Anterior cingulate cortex (tissue), 58 donors: ENCODE measurements at places on chromosomes 3 and 15.

- no peak for DNase-seq
Measured at GRCh38 chr3:61616586-61616985, 55.2 kb downstream of the PTPRG start.

- DNase-seq = no peak
Measured at GRCh38 chr3:194314388-194315068, 36.6 kb downstream of the CPN2 start.

GRCh38 chr3:172221547-172221946 is 182.2 kb downstream of the FNDC3B start:
- DNase-seq = no peak

DNA sequence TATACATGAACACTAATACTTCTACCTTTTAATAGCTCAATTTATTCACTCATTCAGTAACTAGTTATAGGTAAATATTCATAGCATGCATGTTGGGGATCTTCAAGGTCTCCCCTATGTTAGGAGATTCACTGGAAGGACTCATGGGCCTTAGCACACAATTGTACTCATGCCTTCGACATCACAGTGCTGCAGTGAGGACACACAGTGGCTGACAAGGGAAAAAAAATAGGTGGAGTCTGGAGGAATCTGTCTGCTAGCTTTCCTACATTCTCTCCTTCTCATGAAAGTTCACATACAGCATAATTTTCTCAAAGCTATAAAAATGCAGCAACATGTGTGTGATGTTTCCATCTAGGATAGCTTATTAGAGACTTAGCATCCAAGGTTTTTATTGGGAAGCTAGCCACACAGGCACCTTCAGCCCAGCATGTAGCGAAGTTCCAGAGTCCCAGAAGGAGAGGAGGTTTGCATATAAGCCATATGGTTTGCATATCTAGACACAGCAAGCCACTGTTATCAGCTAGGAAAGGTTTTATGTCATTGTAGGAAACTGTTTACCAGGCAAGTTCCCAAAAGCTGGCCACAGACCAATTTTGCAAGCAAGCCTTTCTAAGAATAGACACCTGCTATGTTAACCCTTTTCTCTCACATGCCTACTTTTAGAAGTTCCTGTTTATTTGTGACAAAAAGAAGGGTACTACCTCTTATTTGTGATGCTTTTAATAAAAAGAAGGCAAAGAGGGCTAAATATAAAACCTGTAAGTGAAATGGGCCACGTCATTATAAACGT is 46.4 kb downstream of the MORC1 start:
- no peak for DNase-seq

- peak; percentile 42 for DNase-seq
Measured at GRCh38 chr3:45688194-45688881, 858 bp upstream of the SACM1L start.

DNA sequence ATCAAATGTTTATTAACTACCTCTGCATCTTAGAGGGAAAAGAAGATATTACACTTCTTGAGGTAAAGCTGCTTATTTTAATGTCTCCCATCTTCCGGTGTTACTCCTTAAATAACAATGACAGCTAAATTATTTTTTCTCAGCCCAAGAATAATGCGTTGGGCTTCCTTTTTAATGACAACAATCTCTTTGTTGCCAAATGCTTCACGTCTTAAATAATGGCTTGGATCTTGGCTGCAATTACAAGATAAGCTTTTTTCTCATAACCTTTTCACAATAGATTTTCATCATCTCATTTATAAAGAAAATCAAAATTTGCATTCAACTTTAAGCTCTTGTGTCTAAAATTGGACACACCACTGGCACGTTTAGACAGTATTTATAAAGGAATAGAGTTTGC is 89.2 kb upstream of the COL8A1 start:
- no peak for DNase-seq

GRCh38 chr15:25091421-25092158 is 136.8 kb downstream of the SNRPN start:
- DNase-seq = no peak

DNA sequence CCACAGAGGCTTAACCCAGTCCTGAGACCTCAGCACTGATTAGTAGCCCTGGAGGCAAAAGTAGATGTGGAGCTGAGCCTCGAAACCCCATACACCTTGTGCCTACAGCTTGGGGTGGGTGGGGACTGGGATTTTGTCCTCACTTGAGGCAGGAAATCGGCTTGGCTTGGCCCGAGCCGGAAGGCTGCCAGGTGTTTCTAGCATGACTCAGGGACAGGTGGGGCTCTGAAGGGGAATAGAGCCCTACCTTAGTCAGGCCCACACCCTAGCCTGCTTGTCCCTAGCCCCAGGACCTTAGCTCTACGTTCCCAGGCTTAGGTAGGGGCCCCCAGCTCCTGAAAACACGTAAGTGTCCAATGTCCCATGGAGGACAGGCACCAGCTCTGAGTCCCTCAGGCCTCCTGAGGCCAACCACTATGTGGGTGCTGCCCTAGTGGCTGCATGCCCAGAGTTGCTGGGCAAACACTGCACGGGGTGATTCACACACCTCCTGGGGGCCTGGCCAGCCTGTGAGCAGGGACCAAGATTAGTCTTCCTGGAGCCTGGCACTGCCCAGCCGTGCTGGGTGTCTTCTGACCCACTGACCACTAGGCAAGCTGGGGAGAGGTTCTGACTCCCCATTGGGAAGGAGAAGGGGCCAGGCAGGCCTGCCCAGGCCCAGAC is 3.1 kb downstream of the MST1R start:
- DNase-seq = no peak

DNA sequence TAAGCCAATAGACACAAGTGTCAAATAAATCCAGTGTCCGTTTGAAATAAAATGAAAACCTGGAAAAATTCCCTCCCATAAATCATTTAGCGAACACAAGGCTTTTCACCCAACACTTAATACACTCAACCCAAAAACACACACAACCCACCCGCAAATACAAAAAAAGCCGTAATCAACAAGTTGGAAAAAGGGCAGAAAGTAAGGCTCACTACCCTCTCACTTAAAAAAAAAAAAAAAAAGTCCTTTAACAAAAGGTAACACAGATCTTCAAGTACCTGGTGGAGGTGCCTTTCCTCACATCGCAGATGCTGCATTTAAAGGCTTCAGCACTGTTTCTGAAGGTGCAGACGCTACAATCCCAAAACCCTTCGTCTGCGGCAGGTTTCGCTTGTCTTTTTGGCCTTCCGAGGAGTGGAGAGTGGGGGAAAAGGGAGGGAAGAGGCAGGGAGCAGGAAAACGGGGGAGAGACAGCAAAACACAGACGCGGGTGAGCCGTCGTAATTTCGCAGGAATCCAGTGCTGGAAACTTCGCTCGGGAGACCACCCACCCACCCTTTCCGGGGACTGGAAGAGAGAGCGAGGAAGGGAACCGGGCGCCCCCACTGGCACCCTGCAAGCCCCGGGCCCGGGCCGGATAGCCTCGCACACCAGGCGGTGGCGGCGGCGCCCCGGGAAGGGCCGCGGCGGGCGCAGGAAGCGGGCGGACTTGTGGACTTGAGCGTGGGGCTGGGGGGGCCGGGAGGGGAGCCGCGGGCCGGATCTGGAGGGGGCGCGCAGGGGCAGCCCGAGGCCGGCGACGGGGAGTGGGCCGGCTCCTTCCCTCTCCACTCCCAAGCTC is 401.8 kb downstream of the SHQ1 start:
- DNase-seq = peak; percentile 73

GRCh38 chr3:99471353-99472323 is 166.8 kb upstream of the COL8A1 start:
- DNase-seq = no peak

GRCh38 chr3:150133293-150133692 is 162.6 kb upstream of the PFN2 start:
- DNase-seq = no peak

GRCh38 chr3:25782636-25782937 is 656 bp downstream of the NGLY1 start:
- no peak for DNase-seq

GRCh38 chr3:127425505-127426443 is 137.9 kb upstream of the PRR20G start:
- DNase-seq = no peak

GRCh38 chr15:57614241-57614640 is 22.5 kb downstream of the MYZAP start:
- DNase-seq = no peak

DNA sequence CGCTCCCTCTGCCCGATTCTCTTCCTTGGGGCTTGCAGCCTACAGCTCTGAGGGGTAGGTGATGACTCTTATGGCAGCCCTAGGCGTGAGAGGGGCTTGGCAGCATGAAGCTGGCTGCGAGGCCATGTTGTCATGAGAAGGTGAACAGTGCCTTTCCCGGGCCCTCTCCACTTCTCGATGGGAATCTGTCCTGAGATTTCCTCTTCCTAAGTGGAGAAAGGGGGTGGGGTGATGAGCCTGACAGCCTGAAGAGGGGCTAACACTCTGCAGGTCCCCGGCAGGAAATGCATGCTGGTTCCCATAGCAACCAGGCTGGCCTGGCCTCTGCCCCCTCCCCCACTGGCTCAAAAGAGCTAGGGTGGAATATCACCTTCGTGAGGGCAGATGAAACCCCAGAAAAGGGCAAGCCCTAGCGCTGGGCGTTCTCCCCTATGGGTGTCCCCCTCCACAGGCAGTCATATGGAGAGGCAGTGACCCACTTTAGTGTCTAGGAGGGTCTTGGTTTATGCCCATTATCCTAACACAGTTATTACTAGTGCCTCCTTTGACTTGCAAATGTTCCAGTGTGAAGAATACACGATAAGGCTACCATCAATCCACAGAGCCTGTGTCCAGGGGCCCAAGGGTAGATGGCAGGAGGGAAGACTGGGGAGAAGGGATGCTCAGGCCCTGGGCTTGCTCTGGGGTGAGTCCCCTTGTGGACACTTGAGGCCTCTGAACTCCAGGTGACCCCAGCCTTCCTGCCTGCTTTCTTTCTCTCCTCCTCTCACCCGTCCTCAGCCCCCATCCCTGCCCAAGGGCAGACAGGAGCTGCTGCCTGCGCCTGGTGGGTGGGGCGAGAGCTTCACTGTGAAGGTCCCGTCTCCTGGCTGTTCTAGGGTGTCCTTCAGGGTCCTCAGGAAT is 13.2 kb downstream of the EPHB3 start:
- no peak for DNase-seq

DNA sequence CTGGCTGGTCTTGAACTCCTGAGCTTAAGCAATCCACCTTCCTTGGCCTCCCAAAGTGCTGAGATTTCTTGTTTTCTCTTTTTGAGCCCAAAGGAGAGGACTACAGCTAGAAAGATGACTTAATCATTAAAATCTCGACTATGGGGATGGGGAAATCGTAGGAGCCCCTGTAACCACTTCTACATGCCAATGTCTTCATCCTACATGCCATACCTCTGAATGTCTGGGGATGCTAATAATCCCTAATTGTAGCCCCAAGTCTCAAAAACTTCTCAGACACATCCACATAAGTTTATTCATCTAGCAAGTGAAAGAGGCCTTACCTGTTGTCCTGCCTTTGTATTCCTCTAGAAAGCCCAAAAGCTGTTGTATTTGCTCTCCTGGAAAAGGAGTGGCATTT is 3.7 kb upstream of the RHOV start:
- DNase-seq = no peak

GRCh38 chr3:194396859-194397756 is 2.0 kb downstream of the GP5 start:
- no peak for DNase-seq

DNA sequence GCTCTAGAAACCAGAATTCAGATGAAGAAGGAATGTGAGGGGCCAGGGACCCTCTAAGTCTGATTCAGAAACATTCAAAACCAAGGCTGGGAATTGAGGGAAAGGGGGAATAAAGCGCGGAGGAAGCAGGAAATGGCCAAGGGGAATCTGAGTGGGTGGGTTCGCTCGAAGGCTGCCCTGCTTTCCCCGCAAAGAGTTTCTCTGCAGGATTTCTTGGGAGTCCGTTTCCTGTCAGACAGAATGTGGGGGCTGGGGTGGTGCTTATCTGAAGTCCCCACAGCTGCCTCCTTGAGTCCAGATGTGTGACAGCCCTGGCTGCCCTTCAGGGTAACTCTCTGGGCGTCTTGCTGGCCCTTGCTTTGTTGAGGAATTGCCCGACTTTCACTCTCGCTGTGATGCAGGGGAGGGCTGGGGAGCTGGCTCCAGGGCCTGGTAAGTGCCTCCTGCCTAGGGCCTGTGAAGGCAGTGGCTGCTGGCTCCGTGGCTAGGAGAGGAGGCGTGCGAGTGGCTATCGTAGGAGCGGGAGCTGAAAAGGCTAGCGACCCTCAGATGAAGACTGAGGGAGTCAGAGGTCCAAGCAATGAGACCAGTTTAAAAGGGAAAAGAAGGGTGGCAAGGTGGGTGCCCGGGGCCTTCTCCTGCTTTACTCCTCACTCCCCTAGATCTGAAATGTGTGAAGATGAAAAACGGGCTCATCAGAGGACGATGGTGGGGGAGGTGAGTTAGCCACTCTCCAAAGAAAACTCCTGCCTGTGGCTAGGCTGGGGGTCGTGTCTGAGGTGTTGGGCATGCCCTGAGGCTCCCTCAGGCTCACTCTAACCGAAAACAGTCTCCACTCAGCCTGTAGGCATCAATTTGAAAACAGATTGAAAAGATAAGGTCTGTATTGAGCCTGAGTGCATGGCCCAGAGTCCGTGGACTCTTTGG is 143.9 kb upstream of the UMPS start:
- DNase-seq = no peak

DNA sequence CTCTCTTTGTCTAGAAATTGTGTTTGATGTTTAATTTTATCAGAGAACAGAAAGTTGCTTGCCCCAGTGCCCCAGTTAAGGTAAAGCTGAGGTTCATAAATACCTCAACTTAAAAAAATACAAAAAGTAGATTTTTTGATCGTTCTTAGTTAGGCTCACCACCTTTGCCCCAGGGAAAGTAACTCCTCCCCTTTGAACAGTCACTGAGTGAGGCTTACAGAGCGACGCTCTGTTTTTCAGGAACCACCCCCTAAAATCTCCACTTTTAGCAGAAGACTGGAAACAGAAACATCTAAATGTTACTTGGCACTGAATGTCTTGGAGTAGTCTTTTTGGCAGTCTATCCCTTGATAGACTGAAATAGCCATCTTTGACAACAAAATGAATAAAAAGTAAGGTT is 24.9 kb downstream of the BLM start:
- DNase-seq = no peak

GRCh38 chr15:60773901-60774300 is 295.0 kb upstream of the ICE2 start:
- DNase-seq = no peak

- no peak for DNase-seq
Measured at GRCh38 chr3:90052425-90052950, 945.1 kb downstream of the EPHA3 start.

- DNase-seq = no peak
Measured at GRCh38 chr3:123026565-123027291, 835 bp downstream of the SEMA5B start.

- DNase-seq = no peak
Measured at GRCh38 chr3:126828306-126828705, 124.3 kb downstream of the CHCHD6 start.

DNA sequence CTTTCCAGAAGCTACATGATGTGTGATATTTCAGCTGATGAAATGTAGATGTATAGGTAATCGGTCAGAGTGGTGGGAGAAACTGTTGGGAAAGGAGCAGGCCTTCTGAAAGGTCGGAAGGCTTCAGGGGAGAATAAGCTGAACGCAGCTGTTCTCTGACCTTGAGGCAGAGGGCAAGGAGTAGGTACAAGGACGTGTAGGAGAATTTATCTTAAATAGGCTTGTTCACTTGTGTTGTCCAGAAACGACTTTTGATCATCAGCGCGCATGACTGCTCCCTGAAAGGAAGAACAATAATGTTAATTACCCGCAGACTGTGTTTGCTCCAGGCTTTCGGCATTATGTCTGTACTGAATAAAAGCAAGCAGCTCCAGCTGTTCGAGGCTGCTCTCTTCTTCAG is 39.6 kb downstream of the GPR160 start:
- no peak for DNase-seq
